ENCODE measurements at places on chromosomes 3 and 15.

GRCh38 chr3:12630292-12630691 lies 33.6 kb downstream of the RAF1 start:
- H3K27me3 ChIP-seq = no peaks in the 10 kb centered on the region
- H3K4me1 ChIP-seq = peaks cover 22% of the 10 kb centered on the region
- no peak overlapping the region for H3K27ac ChIP-seq
- DNase-seq = no peak
- no peak overlapping the region for H3K4me3 ChIP-seq
- peaks cover 9% of the 10 kb centered on the region for H3K36me3 ChIP-seq

GRCh38 chr3:130310109-130310508 lies 35.4 kb upstream of the COL6A5 start:
- H3K4me1 ChIP-seq = no peaks in the 10 kb centered on the region
- no peak for DNase-seq

GRCh38 chr15:69092159-69092558 lies 68.3 kb upstream of the GLCE start:
- peaks cover 10% of the 10 kb centered on the region for H3K27me3 ChIP-seq
- H3K4me3 ChIP-seq = no peak overlapping the region
- DNase-seq = no peak
- no peaks in the 10 kb centered on the region for H3K4me1 ChIP-seq
- H3K27ac ChIP-seq = no peak overlapping the region
- H3K36me3 ChIP-seq = no peaks in the 10 kb centered on the region

- no peaks in the 10 kb centered on the region for H3K27me3 ChIP-seq
- no peaks in the 10 kb centered on the region for H3K4me1 ChIP-seq
- H3K36me3 ChIP-seq = no peaks in the 10 kb centered on the region
- H3K27ac ChIP-seq = no peak overlapping the region
Measured at GRCh38 chr15:69131362-69132220, 28.8 kb upstream of the GLCE start.

GRCh38 chr3:187966636-187967406 lies 187.1 kb upstream of the LPP start:
- H3K36me3 ChIP-seq = no peaks in the 10 kb centered on the region
- peaks cover 27% of the 10 kb centered on the region for H3K4me1 ChIP-seq
- H3K4me3 ChIP-seq = no peak overlapping the region
- no peak overlapping the region for H3K27ac ChIP-seq
- peaks cover 7% of the 10 kb centered on the region for H3K27me3 ChIP-seq

All from activated CD4-positive, alpha-beta T cell treated with anti-CD3 and anti-CD28 coated beads, Interleukin-2, amount 10 ng/mL, durations not matched to agents 7 days and 5 days (primary cell).